ENCODE measurements at places on chromosomes 11 and 22.

GRCh38 chr11:32531528-32531927 lies 52.1 kb upstream of the EIF3M start:
- DNase-seq = no peak

DNA sequence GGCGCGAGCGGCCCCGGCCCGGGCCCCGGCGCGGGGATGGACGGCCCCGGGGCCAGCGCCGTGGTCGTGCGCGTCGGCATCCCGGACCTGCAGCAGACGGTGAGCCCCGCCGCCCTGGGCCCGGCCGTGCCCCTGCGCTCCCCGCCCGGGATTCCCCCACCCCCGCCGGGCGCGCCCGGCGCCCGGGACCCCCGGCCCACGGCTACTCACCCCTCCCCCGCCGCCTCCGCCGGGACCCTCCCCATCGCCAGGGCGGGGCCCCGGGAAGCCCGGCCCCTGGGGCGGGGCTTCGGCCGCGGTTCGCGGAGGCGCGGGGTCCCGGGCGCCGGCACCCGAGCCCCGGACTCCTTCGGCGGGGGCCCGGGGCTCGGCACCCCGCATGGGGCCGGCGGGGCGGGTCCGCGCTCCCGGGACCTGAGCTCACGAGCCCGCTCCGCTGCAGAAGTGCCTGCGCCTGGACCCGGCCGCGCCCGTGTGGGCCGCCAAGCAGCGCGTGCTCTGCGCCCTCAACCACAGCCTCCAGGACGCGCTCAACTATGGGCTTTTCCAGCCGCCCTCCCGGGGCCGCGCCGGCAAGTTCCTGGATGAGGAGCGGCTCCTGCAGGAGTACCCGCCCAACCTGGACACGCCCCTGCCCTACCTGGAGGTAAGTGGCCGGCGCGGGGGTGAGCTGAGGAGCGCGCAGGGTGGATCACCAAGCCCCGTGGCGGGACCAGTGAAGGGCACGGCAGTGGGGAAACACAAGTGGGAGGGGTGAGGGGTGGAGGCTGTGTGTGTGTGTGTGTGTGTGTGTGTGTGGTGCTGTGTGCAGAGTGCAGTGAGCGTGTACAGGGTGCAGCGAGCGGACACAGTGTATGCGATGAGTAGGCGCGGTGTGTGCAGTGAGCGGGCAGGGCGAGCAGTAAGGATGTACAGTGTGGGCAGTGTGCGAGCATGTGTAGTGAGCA lies 2.3 kb downstream of the SHANK3 start:
- peak; percentile 48 for DNase-seq

DNA sequence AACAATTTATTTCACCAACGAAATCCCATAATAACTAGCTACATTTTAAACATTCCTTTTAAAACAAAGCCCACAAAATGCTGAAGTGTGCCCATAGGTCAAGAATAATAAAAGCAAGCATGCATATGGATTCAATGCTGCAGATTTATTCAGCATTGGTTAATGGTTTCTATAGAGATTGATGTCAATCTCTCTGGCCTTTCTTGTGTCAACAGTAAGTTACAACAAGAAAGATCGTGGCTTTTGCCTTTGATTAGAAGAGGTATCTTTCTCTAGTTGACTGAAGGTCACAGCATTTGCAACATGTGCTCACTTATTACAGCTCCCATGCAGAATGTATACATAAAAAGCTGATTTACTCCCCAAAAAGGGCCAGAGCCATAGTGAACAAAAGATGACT lies 1.4 kb upstream of the SOX6 start:
- no peak for DNase-seq

GRCh38 chr22:40606306-40606705 lies 30.2 kb downstream of the MRTFA start:
- DNase-seq = no peak

GRCh38 chr22:38050720-38051119 lies 6.5 kb upstream of the PICK1 start:
- DNase-seq = no peak

DNA sequence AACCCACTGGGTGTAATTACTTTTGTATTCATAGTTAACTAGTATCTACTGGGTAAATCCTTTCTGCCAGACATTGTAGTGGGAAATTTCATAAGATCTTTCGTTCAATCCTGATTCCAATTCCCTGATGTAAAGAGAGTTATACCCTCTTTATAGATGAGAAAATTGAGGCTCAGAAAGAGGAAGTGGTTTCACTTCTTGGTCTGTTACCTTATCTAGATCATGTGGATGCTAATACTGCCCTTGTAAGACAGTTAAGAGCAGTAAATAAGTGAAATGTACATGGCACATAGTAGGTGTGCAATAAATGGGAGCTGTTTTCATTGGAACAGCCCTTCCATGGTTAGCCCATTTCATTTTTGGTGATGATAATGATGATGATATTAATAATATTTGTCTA lies 46.7 kb downstream of the TIMP3 start:
- DNase-seq = no peak

DNA sequence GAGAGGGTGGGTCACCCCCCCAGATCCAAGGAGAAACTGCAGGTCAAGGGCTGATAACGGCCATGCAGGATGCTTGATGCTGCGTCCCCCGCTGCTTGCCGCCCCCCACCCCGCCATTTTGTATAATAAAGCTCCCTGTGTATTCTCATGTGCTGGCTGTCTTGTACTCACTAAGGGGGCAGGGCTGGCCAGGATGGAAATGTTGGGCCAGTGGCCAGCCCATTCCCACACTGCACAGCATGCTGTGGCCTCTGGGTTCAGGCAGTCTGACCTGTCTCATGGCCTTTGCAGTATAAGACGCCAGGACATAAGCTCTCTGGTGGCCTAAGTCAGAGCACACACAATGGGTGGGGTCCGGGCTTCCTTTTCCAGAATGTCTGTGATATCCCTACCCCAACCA lies 421 bp upstream of the PRR33 start:
- no peak for DNase-seq

DNA sequence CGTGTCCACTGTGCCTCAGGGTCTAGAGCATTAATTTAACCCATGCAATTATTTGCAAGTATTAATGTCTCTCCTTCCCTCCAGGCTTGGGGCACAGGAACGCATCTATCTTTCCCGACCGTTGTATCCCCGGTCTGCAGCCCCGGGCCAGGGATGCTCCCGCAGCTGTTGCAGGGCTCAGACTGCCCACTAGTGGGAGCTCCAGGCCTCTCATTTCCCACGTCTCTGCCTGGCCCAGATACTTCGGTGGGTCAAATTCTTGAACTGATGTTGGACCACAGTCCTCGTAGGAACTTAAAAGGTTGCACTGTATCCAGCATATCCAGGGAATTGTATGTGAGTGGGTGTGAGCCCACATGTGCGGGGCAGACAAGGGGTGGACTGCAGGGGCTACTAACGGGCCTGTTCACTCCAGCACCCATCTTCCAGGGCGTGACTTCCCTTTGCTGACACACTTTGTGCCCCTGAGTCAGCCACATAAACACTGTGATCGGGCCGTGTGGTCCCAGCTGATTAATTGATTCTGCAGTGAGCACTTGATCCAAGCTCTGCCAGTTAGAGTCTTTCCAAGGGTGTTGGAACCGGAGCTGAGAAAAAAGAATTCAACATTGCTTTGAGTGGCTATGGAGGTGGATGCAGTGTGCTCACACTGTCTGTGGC lies 451.3 kb downstream of the TBC1D22A start:
- no peak for DNase-seq

GRCh38 chr11:73949912-73950311 lies 914 bp upstream of the DNAJB13 start:
- DNase-seq = no peak

- no peak for DNase-seq
Measured at GRCh38 chr11:37788141-37788877, 1190.3 kb upstream of the RAG2 start.

- no peak for DNase-seq
Measured at GRCh38 chr22:39229688-39230260, 15.0 kb downstream of the PDGFB start.

DNA sequence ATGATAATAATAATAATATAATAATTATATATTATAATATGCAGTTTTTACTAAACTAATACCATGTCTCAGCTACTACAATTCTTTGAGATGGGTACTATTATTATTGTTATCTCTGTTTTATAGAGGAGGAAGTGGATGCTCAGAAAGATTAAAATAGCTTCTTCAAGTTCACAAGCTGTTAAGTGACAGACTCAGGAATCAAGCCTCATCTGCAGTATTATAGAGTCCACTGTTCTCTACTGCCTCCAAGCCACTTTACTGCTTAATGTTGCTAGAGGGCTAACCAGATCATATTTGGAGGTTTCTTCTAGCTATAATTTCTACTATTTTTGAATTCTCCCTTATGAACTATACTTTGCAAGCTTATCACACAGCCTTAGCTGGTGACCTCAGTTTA lies 62.7 kb downstream of the CSTPP1 start:
- no peak for DNase-seq

GRCh38 chr22:42336527-42337227 lies 66.2 kb upstream of the TCF20 start:
- DNase-seq = no peak

- DNase-seq = no peak
Measured at GRCh38 chr11:7905961-7906429, 25.1 kb downstream of the OR10A6 start.

DNA sequence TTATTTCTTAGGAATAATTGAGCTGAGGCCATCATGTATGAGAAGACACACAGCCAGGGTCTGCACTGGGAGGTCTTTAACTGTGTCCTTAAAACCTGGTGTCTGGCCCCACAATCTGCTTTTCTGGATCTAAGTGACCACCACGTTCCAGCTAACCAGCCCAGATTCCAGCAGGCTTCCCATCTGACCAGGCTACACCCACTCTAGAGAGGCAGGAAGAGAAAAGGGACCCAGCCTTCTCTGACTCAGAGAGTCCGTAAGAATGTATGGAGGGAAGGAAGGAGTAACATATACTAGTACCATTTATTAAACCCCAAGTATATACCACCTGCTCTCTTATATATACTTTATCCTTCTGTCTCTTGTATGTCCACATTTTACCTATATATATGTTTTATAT lies 80.1 kb downstream of the LDLRAD3 start:
- DNase-seq = no peak

- no peak for DNase-seq
Measured at GRCh38 chr11:107331728-107332127, 125.9 kb downstream of the CWF19L2 start.

Measured in iPS DF 19.7 (cell line).